ENCODE measurements at places on chromosomes 12 and 14.

- peak; percentile 64 for DNase-seq
Measured at GRCh38 chr12:62861586-62861985, 73.4 kb downstream of the PPM1H start.

- no peak for DNase-seq
Measured at GRCh38 chr12:19689801-19690472, 250.6 kb downstream of the AEBP2 start.

GRCh38 chr12:23290627-23291330 lies 658.7 kb downstream of the SOX5 start:
- no peak for DNase-seq

DNA sequence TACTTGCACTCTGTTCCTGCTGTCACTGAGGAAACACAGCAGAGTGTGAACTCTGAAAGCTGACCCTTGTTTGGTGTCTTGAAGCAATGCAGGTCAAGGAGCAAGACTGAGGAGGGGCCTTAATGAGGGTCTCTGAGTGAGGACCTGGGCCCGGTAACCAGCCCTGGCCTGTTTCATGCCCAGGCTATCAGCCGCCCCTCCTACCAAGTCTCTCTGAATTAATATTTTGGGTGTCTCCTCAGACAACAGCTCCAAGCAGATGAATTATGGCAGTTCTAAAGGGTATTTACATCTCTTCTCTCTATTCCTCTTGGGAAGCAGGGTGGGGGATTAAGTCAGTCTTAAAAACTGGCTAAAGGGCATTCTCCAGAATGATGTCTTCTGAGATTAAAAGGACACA lies 394.5 kb downstream of the ZFP36L1 start:
- DNase-seq, result no peak

GRCh38 chr12:53004178-53004577 lies 2.1 kb upstream of the EIF4B start:
- DNase-seq, result no peak

- DNase-seq, result no peak
Measured at GRCh38 chr14:74618078-74618952, 6.3 kb upstream of the LTBP2 start.

DNA sequence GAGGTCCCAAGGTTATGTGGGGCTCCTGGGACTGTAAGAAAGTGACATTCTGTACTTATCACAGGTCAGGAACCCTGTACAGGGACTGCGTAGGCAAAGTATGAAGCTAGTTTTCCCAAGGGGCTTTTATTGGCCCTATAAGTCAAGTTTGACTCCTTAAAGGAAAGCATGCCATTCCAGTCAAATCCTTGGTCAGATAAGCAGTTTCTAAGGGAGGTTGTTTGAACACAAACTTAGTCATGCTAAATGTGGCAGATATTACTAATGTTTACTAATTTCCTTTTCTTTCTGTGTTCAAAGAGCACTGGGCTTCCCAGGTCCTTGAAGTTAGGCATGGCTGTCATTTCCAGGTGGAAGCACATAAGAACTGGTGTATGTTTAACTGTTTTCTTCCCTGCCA lies 472.4 kb downstream of the ATP23 start:
- no peak for DNase-seq

GRCh38 chr12:40325349-40325960 lies 100.7 kb downstream of the LRRK2 start:
- DNase-seq, result peak; percentile 28

- DNase-seq, result no peak
Measured at GRCh38 chr14:23622990-23623389, 13.2 kb upstream of the DHRS2 start.

DNA sequence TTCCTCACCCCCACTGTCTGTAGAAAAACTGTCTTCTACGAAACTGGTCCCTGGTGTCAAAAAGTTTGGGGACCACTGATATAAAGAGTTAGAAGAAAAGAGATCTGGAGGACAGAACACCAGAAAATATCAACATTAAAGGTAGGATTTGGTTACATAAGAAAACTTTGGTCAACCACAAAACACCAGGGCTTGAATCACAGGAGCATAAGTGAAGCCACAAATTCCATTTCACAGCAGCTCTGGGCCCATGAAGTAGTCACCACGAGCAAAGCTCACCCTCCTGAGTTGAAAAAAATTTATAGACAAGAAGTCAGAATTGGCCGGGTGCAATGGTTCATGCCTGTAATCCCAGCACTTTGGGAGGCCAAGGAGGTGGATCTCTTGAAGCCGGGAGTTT lies 19.4 kb downstream of the RALGAPA1 start:
- DNase-seq, result no peak

GRCh38 chr14:60225265-60225664 lies 23.8 kb upstream of the PPM1A start:
- DNase-seq, result no peak

DNA sequence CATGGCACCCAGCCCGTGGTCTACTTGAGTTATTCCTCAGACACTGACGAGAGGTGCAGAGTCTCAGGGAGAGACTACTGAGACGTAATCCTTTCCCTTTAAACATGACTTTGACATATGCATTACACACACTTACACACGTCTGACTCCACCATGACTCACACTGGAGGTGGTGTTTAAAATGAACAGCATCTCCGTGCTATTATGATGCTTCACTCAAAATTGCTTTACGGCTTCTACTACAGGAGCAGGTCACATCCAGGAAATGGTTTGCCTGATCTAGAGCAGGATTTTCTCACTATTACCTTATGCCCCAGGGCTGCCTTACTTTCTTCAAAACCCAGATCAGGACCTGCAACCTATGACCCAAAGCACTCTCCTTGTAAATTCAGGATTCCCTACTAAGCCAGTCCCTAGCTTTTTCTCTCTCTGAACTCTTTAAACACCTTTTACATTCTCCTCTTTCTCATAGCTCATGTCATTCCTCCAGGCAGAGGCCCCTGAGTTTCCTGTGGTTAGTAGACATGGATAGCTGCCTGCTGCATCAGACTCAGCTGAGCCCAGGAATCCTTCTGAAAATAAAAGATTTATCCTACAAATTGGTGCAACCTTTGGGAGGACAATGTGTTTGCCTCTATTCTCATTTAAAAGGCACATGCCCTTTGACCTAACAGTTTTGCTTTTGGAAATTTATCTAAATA lies 31.2 kb downstream of the TMCC3 start:
- no peak for DNase-seq

DNA sequence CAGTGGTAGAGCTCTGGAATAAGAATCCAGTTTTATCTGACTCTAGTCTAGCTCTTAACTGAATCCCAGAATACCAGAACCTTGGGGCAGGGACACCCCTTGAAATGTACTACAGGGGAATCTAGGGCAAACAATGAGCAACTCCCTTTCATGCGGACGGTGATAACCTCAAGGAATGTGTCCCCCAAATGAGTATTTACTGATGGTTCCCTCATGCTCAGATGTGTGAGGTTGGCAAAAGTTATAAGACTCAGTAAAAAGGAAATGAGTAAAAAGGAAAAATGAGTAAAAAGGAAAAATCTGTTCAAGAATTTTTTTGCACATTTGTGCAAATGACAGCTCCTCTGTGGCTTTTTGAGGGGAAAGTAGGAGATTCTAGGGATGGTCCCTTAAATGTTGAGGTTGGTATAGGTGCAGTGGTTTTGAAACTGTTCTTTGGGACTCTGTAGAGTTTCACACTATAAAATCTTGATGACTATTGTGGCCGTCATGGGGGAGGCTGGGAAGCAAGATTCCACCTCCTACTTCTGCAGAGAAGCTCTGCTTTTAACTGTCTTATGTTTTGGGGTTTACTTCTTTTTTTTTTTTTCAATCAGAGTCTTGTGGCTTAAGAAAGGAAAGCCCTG lies 58.6 kb downstream of the NRXN3 start:
- DNase-seq, result no peak

- no peak for DNase-seq
Measured at GRCh38 chr14:66677780-66678179, 169.8 kb downstream of the GPHN start.

DNA sequence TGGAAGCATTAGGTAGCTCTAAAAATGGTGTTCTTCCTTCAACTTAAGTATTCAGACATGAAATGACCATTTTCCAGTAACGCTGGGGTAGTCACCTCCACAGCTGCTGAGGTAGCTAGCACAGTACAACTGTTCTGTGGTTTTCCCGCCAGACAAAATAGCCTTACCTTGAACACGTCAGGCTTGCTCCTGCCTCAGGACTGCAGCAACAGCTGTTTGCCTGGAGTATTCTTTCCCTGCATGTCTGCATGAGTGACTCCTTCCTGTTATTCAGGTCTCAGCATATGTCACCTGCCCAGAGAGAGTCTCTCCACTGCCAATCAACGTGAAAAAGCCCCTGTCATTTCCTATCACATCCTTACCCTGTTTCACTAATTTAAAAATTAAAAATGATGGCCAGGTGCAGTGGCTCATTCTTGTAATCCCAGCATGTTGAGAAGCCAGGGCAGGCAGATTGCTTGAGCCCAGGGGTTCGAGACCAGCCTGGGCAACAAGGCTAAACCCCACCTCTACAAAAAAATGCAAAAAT lies 37.9 kb downstream of the WDR89 start:
- DNase-seq, result no peak

GRCh38 chr14:51596488-51597117 lies 55.1 kb upstream of the FRMD6 start:
- no peak for DNase-seq

DNA sequence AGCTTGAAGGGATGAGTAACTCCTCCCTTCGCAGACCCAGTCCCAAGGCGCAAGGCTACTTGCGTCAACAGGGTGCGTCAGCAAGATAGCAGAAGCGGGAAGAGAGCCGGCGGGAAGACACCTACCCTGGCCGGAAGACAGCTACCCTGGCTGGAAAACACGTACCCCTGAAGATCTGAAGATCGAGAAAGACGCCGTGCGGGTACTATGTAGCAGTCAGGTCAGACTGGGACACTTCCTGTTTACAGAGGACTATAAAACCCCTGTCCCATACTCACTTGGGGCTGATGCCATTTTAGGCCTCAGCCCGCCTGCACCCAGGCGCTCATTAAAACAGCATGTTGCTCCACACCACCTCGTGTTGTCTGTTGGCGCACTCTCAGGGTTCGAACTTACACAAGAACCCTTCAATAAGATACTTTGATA lies 80.9 kb downstream of the ABCD2 start:
- DNase-seq, result no peak

- DNase-seq, result no peak
Measured at GRCh38 chr14:52848626-52849025, 57.2 kb upstream of the GNPNAT1 start.

- DNase-seq, result peak; percentile 37
Measured at GRCh38 chr14:20429801-20430669, 5.9 kb downstream of the KLHL33 start.

DNA sequence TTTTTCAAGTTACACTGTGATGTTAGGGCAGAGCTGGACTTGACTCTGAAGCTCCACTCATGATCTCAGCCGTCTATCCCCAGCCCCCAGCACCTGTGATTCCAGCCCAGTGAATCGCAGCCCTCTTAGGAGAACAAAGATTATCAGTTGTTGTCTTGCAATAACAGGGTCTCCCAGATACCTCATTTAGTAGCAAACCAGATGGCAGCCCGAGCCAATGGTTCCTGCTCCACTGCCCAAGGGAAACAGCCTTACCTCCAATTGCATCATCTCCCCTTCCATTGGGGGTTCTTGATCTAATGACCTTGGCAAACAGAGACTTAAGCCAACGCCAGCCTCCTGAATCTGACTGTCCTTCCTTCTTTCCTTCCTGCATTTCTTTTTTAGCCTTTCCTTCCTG lies 371.2 kb downstream of the BCL11B start:
- no peak for DNase-seq

DNA sequence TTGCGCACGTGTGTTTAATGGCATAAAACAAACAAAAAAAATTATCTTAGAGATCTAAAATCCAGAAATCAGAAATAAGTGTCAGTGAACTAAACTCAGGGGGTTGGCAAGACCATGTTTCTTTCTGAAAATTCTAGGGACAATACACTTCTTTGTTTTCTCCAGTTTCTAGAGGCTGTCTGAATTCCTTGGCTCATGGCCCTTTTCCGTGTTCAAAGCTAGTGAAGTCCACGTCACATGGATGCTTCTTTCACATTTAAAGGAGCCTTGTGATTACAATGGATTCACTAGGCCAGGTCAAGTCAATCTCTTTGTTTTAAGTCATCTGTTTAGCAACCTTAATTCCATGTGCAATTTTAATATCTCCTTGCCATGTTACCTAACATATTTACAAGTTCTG lies 22.4 kb downstream of the SLCO1B3 start:
- DNase-seq, result no peak

GRCh38 chr12:122820838-122821271 lies 14.4 kb upstream of the HIP1R start:
- no peak for DNase-seq

GRCh38 chr12:118746960-118747359 lies 234.4 kb upstream of the SRRM4 start:
- DNase-seq, result no peak

DNA sequence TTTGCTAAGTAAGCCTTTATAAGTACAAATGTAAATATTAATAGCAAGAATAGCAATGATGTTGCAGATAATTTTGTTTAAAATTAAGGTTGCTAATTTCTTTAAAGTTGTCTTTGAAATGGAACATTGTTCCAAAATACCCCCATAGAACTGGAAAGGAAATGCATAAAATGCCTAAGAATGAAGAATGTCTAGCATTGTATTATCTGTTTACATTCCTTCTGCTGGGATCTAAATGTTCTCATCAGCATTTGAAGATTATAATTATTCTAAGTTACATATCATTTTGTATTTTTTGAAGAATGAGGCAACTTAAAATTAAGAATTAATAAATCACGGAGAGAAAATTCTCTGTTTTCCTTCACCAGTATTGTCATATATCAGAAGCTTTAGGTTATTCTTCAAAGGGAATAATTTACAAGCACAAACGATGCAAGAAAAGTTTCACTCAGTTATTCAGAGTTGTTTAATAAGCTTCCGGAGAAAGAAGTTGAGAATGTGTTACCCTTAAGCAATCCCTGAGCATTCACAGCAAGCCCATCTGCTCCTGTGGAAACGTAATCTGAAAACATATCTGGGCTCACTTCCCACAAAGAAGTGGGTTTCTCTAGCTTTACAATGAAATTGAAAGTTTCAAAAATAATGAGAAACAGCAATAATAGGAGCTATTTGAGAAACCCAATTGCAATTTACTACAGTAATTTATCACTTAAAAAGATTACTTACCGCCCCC lies 21.3 kb downstream of the SLC6A15 start:
- no peak for DNase-seq

DNA sequence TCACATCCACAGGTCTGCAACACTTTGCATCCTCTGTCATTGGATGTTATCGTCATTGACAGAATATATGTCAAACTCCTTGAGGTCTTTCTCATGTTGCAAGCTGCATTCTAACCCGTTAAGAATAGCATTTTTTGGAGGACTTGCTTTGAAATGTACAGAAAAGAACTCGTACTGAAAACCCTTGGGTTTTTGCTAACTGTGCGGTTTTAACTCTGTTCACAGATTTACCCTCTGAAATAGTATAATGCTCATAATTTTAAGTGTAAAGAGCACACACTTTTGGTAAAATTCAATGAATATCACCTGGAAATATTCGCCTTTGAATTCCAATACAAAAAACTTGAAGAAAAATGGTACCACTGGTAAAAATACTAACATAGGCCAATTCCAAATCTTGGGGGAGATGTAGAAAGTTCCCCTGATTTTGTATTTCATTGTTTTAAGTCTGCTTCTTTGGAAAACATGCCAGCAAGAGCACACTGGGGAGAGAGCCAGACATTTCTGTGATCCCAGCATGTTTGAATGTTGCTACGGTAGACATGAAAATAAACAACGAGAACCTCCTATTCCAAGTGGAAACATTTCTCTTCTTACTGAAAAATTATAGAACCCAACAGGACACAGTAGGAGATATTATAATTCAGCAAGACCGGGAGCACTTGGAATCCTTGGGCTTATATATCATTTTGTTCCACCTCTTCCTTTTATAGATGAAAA lies 446.0 kb downstream of the AEBP2 start:
- peak; percentile 50 for DNase-seq

- no peak for DNase-seq
Measured at GRCh38 chr12:69524331-69524630, 54.1 kb downstream of the FRS2 start.

- no peak for DNase-seq
Measured at GRCh38 chr12:128729628-128730121, 94.1 kb downstream of the SLC15A4 start.

Data from spinal cord (tissue), 10 donors.